Astrocyte of the hippocampus (primary cell): ENCODE measurements at places on chromosomes 11 and 22.
A peak's percentile ranks its signal among the peaks of the same experiment; 100 is the strongest.

DNA sequence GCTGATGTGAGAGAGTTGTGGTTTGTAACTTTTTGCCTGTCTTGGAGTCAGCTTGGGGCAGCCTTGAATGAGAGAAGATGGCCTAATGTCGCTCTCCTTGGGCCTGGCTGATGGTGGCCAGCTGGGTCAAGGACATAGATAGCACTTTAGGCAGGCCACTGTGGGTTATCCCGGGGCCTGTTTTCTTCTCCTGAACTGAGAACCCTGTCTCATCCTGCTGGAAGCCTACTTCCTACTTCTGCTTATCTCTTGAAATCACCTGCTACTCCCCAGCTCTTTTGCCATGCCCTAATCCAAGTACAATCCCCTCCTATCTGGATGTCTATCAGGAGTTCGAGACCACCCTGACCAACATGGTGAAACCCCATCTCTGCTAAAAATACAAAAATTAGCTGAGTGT is 49.5 kb downstream of the OSBP2 start:
- DNase-seq: no peak

DNA sequence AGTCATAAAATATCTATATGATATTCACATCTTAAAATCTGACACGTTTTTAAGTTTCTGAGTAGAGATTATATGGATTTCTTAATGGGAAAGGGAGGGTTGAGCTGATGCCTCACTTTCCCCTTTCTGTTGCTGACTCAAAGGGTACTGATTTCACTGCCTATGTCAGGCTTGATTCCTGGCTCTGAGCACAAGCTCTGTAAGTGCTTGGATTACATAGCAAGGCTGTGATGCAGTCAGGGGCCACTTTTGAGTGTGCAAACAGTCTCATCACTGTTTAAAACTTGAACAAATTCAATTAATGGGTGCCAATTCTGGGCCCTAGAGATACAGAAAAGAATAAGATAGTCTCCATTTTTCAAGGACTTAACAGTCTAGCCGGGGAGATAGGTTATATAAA is 14.4 kb downstream of the ATXN10 start:
- DNase-seq: no peak

DNA sequence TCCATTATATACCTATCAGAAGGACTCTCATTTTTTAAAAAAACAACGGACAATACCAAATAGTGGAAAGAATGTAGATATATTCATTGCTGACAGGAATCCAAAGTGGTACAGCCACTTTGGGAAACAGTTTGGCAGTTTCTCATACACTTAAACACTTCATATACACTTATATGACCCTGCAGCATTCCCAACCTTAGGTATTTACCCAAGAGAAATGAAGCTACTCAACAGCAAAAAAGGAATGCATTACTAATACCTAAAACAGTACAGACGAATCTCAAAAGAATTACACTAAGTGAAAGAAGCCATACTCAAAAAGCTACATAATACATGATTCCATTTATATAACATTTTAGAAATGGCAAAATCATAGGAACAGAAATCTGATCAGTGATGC is 51.5 kb downstream of the RBFOX2 start:
- DNase-seq: peak; percentile 34

- DNase-seq: peak; percentile 10
These were observed 26.1 kb downstream of the APIP start for GRCh38 chr11:34890089-34890488.
